GM12878 (cell line): ENCODE measurements at places on chromosomes 3 and 15. TPM values are rescaled to one million over a fixed set of nuclear protein-coding genes. Genes with fewer than 3 reads are reported as not detected.
A peak's percentile ranks its signal among the peaks of the same experiment; 100 is the strongest.

REC114 gene
- total RNA-seq: not detected in 2 replicates

SATB1 gene
- total RNA-seq: 0.37 and 0.72 TPM in 2 replicates

C3orf18 gene
- 0.61 and 1.3 TPM in 2 replicates for total RNA-seq

ECE2 gene
- not detected in 2 replicates for total RNA-seq

DNA sequence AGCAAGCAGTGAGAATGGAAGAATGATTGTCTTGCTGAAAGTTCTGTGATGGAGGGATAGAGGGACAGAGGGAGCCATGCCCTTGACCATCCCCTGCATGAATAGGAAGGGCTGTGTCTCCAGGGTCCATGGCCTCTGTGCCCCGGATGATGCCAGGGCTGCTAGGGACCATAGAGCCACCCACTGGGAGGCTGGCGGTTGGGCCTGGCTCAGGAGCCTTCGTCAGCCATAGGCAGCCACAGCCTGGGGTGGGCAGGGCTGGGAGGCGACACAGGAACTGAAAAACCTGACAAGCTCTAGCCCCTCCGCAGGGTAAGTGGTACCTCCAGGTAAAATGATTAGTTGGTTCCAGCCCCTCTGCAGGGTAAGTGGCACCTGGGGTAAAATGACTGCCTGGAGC, 19.1 kb upstream of the LAMP3 start:
- DNase-seq: no peak

DNA sequence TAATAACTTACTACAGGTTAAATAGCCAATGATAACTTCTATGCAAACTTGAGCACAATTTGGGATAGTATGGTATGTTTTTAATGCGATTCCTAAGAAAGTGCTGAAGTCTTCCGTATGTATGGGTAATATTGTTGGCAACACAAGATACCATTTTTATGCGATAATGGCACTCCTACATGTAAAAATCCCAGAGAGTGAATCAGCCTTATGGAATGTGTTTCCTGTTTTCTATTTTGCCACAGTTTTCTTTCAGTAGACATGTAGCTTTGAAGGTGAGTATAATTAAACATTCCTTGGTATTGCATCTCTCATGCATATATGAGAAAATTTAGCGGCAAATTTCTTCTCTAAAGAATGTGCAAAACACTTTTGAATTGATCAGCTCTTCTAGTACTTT, 396.8 kb upstream of the AZI2 start:
- DNase-seq: no peak

GRCh38 chr3:134327594-134327975, 46.7 kb downstream of the AMOTL2 start:
- DNase-seq: no peak

GRCh38 chr3:196941729-196942225, 551 bp downstream of the NCBP2 start:
- no peak for DNase-seq

GRCh38 chr3:107370907-107371306, 6.3 kb upstream of the CCDC54 start:
- DNase-seq: no peak

DNA sequence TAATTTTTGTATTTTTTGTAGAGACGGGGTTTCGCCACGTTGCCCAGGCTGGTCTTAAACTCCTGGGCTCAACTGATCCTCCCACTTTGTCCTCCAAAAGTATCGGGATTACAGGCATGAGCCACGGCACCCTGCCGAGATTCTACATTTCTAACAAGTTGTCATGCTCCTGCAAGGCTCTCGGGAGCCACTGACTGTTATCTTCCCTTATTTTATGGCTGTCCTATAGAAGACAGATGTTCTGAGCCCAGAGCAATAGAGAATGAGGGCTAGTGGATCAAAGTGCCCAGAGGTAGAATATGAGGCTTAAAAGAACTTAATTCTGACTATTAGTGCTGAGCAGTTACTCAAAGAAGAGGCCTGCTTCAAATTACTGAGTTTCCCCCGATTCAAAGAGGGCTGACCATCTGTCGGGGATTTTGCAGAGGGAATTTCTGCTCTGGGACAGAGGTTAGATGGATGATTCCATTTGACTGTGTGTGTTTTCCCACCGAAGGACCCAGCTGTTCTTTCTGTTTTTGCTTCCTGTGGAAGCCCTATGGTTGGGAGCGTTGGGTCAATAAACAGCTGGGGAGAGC, 39.5 kb downstream of the ITPR1 start:
- no peak for DNase-seq

DNA sequence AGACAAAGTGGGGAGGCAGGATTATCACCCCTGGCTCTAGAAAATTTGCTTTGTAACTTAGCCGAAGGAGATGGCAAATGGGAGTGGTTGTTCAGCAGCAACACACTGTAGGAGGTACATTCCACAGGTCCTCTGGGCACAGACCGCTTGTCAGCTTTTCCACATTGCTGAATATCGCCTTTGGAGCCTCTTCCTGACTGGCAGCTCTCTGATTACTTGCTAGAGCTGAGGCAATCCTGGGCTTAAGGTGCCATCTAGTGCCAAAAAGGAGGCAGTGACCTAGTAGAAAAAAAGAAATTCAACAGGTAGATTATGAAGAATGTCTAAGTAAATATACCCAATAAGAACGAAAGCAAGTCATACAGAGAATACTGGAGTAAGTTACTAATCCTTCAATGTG, 13.1 kb upstream of the SCN5A start:
- DNase-seq: no peak

- DNase-seq: peak; percentile 90
Measured at GRCh38 chr3:191235331-191236314, 36.6 kb downstream of the OSTN start.

GRCh38 chr3:102207151-102207571, 227.7 kb upstream of the ZPLD1 start:
- DNase-seq: no peak

DNA sequence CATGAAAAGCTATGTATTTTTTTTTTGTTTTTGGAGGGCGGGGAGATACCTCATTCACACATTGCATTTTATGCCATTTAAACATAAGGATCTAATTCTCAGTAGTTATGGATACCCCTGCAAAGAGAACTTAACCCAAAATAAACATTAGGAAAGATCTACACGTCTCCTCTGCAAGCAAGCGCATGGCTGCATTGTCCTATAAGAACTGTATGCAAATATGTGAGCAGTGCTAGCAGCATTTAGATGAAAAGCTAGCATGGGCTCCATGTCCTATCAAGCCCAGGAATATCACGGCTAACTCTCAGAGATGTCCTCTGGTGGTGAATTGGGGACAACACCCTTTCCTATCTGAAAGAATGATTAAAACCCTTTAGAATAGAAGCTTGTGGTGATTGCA, 292.8 kb downstream of the MEX3B start:
- no peak for DNase-seq

- peak; percentile 58 for DNase-seq
Measured at GRCh38 chr3:133574260-133574881, 885 bp downstream of the CDV3 start.

GRCh38 chr3:105397974-105398373, 31.3 kb downstream of the ALCAM start:
- no peak for DNase-seq

GRCh38 chr3:21654662-21655061, 96.3 kb downstream of the ZNF385D start:
- DNase-seq: no peak
